GM13976 (cell line): ENCODE measurements at places on chromosomes 12 and 14.
A peak's percentile ranks its signal among the peaks of the same experiment; 100 is the strongest.

DNA sequence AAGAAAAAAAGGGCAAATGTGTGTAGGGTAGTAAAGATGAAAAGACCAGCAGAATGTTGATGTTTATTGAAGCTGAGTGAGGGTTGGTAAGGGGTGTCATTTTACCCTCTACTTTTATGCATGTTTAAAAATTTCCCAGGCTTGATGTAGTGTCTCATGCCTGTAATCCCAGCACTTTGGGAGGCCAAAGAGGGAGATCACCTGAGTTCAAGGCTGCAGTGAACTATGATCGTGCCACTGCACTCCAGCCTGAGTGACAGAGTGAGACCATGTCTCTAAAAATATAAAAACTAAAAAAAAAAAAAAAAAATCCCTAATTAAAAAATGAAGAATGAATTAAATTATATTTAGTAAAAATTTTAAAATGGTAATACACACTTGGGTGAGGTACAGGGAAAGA lies 8.5 kb downstream of the SEL1L start:
- no peak for DNase-seq

DNA sequence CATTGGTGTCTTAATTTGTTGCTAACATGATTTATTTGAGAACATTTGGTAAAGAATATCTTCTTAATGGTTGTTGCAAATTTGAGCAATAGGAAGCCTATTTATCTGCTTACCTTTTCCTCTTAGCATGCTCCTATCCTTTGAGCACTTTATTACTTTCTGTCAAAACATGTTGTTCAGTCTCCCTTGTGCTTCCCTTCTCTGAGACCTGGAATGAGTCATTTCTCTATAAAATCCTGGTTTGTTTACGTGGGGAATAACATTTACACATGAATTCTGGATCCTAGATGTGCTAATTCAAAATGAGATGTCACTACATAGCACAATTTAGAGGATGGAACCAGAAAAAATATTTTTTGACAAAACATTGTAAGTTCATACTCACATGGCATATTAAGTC lies 844.0 kb upstream of the LRFN5 start:
- no peak for DNase-seq

DNA sequence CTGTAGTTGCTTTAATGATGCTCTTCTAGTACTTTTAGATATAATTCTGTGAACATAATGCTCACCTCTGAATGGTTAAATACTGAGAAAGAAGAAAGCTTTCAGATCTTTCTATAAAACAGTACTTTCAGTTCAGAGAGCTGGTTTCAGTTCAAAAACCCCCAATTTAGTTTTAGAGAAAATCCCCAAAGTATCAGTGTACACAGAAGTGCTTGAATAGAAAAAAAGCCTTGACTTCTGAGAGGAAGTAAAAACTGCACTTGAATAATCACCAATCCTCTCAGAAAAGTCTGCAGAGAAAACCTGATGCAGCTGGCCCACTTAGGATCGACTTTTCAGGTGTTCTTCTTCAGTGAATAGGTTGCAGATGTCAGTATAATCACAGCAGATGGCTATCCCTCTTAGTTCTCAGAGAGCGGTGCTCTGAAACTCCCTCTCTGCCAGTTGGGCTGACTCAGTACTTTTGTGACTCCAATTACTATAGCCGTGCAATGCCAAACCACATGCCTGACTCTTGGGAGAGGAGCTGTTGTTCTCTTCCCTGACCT lies 616.3 kb downstream of the LRFN5 start:
- DNase-seq: peak; percentile 31

GRCh38 chr14:50603565-50603964 lies 43.6 kb downstream of the ATL1 start:
- no peak for DNase-seq

GRCh38 chr14:69540654-69541335 lies 33.9 kb downstream of the CCDC177 start:
- no peak for DNase-seq
